Substantia nigra (tissue), 51 donors: ENCODE measurements at places on chromosomes 1 and 21.

DNA sequence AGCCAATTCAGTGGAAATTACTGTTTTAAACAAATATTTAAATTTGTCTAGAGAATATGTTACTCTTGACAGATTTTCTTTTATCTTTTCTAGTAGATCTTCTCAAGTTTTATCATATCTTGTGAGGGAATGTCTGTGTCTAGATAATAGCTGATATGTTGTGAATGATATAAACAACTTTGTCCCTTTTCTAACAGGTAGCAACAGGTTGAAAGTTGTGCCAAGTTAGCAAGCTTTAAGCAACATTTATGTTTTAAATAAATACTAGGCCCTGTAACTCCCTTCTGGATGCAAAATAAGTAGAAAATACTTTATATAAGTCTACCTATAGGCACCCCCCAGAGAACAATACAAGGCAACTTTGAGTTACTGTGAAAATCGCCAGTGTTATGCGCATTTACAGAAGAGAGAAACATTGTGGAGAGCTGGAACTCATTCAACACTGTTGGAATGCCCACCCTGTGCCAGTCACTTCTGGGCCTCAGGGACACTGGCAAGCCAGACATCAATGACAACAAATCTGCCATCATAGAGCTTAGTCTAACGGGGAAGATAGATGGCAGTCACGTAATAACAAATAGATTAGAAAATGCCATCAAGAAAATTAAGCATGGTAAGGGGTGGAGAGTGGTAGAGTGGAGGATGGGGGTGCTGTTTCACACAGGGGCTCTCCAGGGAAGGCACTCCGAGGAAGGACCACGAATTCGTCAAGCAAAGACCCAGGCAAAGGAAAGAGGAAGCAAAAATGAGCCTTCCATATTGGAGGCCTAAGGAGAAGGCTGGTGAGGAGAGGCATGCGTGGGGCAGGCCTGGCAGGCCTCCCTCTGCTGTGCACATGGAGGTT lies 4.4 kb downstream of the MAP3K21 start:
- DNase-seq: no peak

- no peak for DNase-seq
Measured at GRCh38 chr1:221458447-221459156, 283.3 kb downstream of the DUSP10 start.

DNA sequence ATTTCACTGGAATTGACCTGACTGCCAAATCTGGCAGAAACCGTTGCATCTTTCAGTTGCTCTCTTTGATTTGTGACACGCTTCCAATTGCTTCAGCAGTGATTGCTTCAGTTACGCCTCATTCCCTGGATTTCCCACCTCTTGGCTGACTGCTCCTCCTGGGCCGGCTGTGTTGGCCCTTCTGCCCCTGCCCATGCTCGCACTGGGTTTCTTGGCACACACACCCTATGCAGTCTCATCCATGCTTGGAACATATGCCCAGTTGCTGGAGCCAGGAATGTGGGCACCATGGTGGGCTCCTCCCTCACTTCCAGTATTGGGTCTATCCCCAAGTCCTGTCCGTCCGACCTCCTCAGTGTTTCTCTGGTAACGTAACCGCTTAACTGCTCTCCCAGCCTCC lies 2.2 kb upstream of the ZBTB21 start:
- DNase-seq: no peak

- DNase-seq: no peak
Measured at GRCh38 chr1:150385537-150386445, 21.8 kb downstream of the RPRD2 start.

DNA sequence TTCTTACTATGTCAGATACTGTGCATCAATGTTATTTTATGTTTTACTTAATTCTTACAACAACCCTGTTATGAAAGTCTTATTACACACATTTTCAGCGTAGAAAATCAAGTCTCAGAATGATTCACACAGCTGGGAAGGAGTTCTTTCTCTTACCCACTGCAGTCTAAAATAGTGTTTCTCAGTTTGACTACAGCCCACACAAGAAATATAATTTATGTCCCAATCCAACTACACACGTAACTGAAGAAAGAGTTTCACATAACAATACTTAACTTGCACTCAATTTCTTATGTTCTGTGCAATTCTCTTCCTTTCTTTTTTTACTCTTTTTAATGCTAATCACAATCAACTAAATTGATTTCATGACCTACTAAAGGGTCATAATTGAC lies 252.8 kb upstream of the ADGRL2 start:
- no peak for DNase-seq

GRCh38 chr1:229028987-229029878 lies 241.7 kb upstream of the RAB4A start:
- DNase-seq: no peak

DNA sequence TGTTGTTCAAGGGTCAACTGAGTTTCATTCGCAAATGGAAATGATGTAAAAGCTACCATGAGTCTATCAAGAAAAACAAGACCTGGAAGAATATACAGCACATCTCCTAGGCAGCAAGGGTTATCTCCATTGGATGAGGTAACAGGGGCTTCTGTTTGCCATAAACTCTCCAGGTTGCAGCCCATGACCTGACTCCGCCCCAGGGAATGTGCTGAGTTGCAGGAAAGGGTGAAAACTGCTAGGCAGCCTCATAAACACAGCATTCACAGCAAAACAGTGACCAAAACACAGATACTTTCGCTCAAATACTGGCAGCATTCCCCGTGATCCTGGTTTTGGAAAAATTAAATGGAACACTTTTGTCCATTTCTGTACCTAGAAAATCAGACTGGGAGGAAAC lies 20.2 kb upstream of the ACTA1 start:
- no peak for DNase-seq

- no peak for DNase-seq
Measured at GRCh38 chr21:42695697-42696380, 42.4 kb downstream of the PDE9A start.

- DNase-seq: no peak
Measured at GRCh38 chr1:171507435-171507834, 22.1 kb downstream of the PRRC2C start.

GRCh38 chr1:11592752-11593151 lies 61.5 kb downstream of the FBXO2 start:
- DNase-seq: no peak

- DNase-seq: no peak
Measured at GRCh38 chr21:27498025-27498424, 531.1 kb upstream of the ADAMTS5 start.

DNA sequence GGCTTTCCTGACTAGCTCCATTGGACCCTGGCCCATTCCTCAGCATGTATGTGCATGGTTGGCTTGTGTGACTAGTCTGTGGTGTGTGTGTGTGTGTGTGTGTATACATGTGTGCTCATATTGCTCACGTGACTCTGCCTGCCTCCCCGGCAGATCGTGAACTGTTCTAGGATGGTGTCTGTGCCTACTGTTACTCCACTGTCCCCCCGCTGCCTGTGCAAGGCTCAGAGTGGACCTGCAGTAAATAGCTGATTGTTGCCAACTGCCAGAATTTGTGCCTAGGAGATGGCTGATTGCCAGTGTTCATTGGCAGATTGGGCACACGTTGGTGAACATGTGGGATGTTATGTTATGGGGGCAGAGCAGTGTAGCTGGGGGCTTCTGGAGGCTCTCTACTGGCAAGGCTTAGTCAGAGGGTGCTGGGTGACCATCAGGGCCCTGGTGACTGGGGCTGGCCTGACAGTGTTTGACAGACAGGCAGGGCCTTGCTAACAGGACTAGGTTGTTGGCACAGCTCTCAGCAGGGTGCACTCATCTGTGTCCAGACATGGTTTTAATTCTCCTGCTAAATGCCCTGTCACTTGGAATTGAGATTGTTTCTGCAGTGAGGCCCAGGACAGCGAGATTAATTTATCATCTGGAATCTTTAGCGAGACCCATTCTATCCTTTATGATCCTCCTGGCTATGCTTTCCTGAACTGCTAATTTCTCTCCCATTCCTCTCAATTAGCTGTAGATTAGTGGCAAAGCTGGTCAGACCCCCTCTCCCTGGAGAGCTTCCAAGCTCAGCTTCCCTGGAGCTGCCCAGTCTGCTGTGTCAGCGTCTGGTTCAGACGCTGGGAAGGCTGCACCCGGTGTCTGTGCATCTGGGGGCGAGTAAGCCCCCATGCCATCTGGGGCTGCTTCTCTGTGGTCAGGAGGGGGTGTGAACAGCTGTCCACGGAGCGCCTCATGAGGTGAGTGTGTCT lies 20.8 kb downstream of the SLC6A17 start:
- DNase-seq: no peak

DNA sequence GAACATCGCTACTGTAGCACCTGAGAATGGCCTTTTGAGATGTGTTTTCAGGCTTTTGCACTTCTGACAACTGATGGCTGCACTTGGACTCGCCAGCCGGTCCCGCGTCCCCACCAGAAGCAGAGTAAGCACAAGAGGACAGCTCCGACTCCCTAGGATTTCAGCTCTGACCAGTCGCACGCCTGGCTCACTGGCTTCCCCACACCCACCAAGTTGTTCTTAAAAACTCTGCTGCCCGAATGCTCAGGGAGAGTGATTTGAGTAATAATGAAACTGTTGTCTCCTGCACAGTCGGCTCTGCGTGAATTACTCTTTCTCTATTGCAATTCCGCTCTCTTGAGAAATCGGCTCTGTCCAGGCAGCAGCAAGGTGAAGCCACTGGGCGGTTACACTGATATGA lies 40.2 kb upstream of the NLRP3 start:
- DNase-seq: no peak

GRCh38 chr1:225517221-225517620 lies 89.4 kb upstream of the LBR start:
- peak; percentile 29 for DNase-seq

DNA sequence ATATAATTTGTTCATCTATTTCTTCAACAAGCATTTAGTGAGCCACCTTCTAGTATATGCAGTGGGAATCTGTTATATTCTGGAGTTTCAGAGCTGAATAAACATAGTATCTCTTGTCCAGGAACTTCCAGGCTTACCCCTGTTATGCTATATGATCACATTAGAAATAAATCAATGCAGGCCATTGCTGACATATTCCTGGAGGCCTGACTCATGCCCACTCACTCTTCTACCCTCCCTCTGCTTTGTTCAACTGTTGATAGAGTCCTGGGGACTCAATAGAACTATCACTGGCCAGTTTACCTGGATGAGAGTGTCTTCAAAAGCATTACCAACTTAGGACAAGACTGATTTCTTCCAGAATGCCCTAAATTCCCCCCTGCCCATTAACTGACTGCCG lies 29.3 kb upstream of the SRSF10 start:
- no peak for DNase-seq

DNA sequence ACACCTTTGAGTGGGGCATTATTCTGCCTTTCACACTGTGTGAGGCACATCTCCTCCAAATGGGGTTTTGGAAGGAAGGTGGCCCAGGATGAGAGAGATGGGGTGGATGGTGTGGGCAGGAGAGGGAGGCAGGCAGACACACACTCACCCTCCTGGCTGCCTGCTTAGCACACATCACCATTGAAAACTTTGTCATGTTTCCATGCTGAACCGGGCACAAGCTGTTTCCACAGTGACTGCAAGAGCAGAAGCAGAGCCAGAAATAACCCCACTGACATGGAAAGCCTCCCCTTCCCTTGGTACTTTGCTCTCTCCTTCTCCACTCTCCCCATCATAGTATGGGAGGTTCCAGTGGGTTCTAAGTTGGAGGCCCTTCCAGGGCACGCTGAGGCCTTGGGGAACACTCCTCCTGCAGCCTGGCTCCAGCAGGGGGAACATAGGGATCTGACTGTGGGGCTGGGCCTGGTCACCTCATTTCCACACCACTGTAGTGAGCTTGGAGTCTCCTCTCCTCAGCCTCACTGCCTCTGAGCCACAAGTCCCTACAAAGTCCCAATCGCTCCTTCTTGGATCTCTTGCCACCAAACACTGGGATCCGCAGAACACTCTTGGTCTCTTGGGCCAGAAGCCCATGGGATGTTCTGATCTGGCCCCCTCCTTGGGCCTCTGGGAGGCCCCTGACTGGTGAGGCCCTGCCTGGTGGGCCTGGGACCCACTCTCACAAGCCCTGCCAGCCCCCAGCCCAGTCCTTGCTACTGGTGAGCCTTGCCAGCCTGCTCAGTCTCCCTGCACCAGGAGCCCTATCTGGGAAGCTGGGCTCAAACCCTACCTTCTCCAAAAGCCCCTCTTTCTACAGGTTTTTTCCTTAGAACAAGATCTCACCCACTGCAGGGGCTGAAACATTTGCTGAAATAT lies 163.0 kb upstream of the EDN2 start:
- DNase-seq: no peak

DNA sequence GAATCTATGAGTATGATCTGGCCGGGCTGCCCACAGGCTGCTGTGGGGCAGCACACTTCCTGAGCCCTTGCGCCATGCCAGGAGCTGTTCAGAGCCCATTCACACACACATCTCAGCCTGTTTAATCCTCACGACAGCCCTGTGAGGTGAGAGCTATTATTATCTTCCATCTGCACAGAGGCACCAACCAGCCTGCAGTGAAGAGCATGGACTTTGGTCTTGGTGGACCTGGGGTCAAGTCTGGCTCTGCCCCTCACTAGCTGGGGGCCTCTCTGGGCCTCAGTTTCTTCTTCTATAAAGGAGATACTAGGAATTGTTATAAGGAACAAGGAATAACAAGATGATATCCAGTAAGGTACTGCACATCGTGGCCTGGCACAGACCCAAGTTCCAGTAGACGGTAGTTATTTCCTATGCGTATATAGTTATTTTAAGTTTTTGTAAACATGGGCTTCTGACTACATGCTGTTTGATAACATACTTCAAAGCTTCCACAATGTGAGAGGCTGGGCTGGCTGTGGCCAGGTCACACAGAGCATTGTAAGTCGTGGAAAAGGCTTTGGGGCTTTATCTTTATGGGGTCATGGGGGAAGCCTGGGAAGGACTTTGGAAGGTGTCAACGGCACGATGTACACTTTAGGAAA lies 3.4 kb upstream of the PADI2 start:
- DNase-seq: no peak

DNA sequence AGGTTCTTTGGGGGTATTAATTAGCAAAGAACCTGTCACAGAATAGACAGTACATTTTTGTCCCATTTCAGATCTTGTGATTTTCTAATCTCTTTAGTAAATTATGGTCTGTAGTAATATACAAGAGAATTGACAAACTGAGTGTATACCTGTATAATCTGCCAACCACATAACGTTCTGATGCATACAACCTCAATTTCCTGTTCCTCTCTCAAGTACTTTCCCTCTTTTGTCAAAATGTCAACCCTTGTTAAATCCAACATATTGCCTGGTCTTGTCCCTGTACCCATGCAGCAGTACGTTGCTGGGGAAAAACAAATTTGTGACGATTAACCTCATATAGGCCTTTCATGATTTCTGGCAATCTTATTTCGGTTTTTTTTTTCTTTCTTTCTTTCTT lies 1.1 kb downstream of the ARV1 start:
- DNase-seq: no peak

DNA sequence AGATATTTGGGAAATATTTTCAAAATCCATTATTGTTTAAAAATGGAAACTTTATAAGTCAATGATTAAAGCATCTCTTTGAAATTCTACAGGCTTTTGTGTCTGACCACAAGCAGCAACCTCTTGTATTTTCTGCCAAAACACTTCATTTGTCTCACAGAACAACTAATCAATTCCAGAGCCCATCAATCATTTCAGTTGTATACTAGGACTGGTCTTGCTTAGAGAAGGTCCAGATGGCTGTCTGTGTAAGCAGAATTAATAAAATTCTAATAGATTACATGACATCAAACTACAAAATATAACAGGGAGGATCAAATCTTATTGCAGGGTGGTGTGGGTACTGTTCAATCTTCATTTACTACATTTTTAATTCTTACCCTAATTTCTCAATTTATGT lies 76.4 kb downstream of the ACBD6 start:
- no peak for DNase-seq
